Smooth muscle cell of the pulmonary artery (primary cell): ENCODE measurements at places on chromosomes 3 and 15. TPM values are rescaled to one million over a fixed set of nuclear protein-coding genes. Genes with fewer than 3 reads are reported as not detected.

The PRICKLE2 gene
- total RNA-seq: 31.0 and 35.4 TPM in 2 replicates

The FBXO40 gene
- not detected in 2 replicates for total RNA-seq

The LNP1 gene
- total RNA-seq: 1.6 and 2.9 TPM in 2 replicates

The P2RY1 gene
- 0.17 and 0.59 TPM in 2 replicates for total RNA-seq

The CHAC1 gene
- 6.4 and 19.6 TPM in 2 replicates for total RNA-seq

The DUOX2 gene
- 0.03 TPM in 1 of 2 replicates, not detected in the other for total RNA-seq

The FANCI gene
- 6.3 and 11.3 TPM in 2 replicates for total RNA-seq

The KBTBD13 gene
- not detected in 2 replicates for total RNA-seq

The ACAD11 gene
- total RNA-seq: 57.7 and 86.2 TPM in 2 replicates

The CCDC191 gene
- total RNA-seq: 2.0 and 2.4 TPM in 2 replicates

The ASB14 gene
- total RNA-seq: not detected in 2 replicates

The TRH gene
- 0.10 and 0.20 TPM in 2 replicates for total RNA-seq

The MAP1A gene
- total RNA-seq: 96.1 and 105 TPM in 2 replicates

The P2RY12 gene
- 0.07 TPM in 1 of 2 replicates, not detected in the other for total RNA-seq

The LRRN1 gene
- total RNA-seq: 0.30 and 0.33 TPM in 2 replicates

The TLR9 gene
- under 0.01 and 0.23 TPM in 2 replicates for total RNA-seq

The VGLL3 gene
- total RNA-seq: 17.9 and 93.0 TPM in 2 replicates

The ZPLD1 gene
- 0.13 and 1.1 TPM in 2 replicates for total RNA-seq

The USF3 gene
- total RNA-seq: 7.3 and 10.2 TPM in 2 replicates

The GNAT1 gene
- not detected in 2 replicates for total RNA-seq

The DPPA4 gene
- under 0.01 TPM in 1 of 2 replicates, not detected in the other for total RNA-seq

The THAP10 gene
- 1.7 TPM in 2 replicates for total RNA-seq

The ARNT2 gene
- 4.1 and 10.4 TPM in 2 replicates for total RNA-seq

The CORO2B gene
- total RNA-seq: 24.6 and 32.9 TPM in 2 replicates

The WNT5A gene
- total RNA-seq: 12.4 and 80.7 TPM in 2 replicates

The TEX55 gene
- not detected in 2 replicates for total RNA-seq

The ACP3 gene
- 0.33 TPM in 1 of 2 replicates, not detected in the other for total RNA-seq

The C2CD4B gene
- total RNA-seq: 0.72 and 0.89 TPM in 2 replicates

The HSPBAP1 gene
- 3.9 and 5.6 TPM in 2 replicates for total RNA-seq

The PLA2G4E gene
- total RNA-seq: not detected in 2 replicates

The RBSN gene
- total RNA-seq: 27.9 and 30.5 TPM in 2 replicates

The LRRIQ4 gene
- 0.07 TPM in 2 replicates for total RNA-seq

The GOLGA6L10 gene
- total RNA-seq: 0.85 and 1.3 TPM in 2 replicates

The ROPN1 gene
- total RNA-seq: not detected in 2 replicates

The MESP2 gene
- 0.66 and 0.78 TPM in 2 replicates for total RNA-seq

The CRABP1 gene
- not detected in 2 replicates for total RNA-seq

The HEXA gene
- total RNA-seq: 126 and 144 TPM in 2 replicates

The SERPINI2 gene
- not detected in 2 replicates for total RNA-seq

The LTF gene
- total RNA-seq: 1.7 TPM in 1 of 2 replicates, not detected in the other

The ATP13A5 gene
- total RNA-seq: not detected in 2 replicates

The PATL2 gene
- total RNA-seq: 0.33 and 0.36 TPM in 2 replicates

The GALNT15 gene
- 9.1 and 12.1 TPM in 2 replicates for total RNA-seq

The AMT gene
- total RNA-seq: 0.52 and 1.5 TPM in 2 replicates

The KLHL40 gene
- total RNA-seq: not detected in 2 replicates

The FANCD2OS gene
- total RNA-seq: not detected in 2 replicates

The IL17RE gene
- 0.89 and 2.1 TPM in 2 replicates for total RNA-seq

The FES gene
- 17.4 and 23.2 TPM in 2 replicates for total RNA-seq

The FEZF2 gene
- total RNA-seq: not detected in 2 replicates

The AHSG gene
- not detected in 2 replicates for total RNA-seq

The ST3GAL6 gene
- total RNA-seq: 6.4 and 19.9 TPM in 2 replicates

The ZCWPW2 gene
- total RNA-seq: 0.66 and 1.2 TPM in 2 replicates

The TERC gene
- total RNA-seq: 23.9 and 66.4 TPM in 2 replicates

The GPR15 gene
- total RNA-seq: not detected in 2 replicates

The EIF4E3 gene
- 0.83 and 2.9 TPM in 2 replicates for total RNA-seq

The DHFR2 gene
- total RNA-seq: 4.3 and 4.4 TPM in 2 replicates

The NIT2 gene
- total RNA-seq: 13.6 and 18.3 TPM in 2 replicates

The CA12 gene
- total RNA-seq: 215 and 359 TPM in 2 replicates

The TMIE gene
- total RNA-seq: 0.07 and 0.23 TPM in 2 replicates
